Forelimb muscle (tissue), 1 donor: ENCODE measurements at places on chromosomes 2 and 18.

- no peak for DNase-seq
Measured at GRCh38 chr2:36405183-36405582, 49.6 kb downstream of the CRIM1 start.

DNA sequence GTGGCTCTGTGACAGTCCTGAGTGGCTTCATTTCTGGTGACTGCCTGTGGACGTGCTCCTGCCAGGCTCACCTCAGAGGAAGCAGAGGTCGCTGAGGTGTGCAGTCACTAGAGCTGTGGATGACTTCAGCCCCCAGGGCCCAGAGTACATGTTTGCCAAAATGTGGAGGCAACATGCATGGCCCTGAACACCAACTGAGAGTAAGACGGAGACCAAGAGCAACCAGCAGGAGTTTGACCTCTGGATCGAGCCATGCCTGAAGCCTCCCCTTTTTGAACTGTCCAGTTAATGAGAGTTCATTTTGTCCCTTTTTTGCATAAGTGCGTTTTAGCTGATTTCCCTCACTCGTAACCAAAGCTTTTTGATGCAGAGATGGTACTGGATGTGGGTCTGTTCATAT, 184.9 kb downstream of the RTP5 start:
- no peak for DNase-seq

DNA sequence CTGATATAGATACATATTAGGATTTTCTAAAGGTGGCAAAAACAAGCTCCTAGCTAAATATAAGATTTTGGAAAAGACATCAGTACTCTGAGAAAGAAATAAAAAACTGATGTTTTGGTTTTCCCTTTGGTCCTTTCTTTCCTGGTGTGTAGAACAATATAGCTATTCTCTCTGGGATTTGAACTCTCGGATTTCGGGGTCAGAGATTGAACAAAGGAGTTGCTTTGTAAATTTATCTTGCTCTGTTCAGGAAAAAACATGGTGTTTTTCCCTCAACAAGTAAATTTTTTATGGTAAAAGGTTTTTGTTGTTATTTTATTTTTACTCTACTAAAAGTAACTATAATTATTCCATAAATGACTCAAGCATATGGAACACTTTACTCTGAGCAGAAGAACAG, 889.3 kb downstream of the ERBB4 start:
- DNase-seq: no peak

- DNase-seq: no peak
Measured at GRCh38 chr18:34620258-34620861, 89.7 kb upstream of the DTNA start.
